ENCODE measurements at places on chromosomes 1 and 21.

DNA sequence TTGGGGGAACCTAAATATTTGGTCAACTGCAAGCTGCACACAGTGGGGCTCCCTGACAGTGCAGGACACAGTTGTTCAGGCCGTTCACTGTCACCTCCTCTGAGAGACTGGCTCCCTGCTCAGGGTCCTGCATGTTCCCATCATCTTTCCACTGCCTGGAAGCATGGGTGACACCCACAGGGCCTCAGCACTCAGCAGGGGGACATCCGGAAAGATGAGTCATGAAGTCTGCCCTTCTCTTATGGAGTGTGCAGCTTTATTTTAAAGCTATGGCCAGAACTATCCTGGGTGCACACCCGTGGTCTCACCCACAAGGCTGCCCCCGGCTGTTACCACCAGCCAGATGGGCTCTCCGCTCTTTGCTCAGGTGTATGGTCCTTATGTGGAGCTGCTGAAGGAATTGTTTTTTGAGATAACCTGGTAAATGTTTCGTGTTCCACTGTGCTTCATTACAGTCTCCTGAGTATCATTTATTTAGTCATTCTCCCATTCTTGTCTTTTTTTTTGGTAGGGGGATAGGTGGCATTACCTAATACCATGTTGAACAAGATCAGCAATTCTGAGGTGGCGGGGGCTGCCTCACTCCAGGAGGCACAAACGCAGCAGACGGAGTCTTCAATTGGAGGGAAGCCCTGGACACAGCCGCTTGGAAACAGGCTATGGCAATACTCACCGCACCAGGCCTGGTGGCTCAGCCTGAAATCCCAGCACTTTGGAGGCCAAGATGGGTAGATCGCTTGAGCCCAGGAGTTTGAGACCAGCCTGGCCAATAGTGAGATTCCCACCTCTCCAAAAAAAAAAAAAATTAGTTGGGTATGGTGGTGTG is 14.3 kb downstream of the TRIM11 start:
- DNase-seq, result no peak

DNA sequence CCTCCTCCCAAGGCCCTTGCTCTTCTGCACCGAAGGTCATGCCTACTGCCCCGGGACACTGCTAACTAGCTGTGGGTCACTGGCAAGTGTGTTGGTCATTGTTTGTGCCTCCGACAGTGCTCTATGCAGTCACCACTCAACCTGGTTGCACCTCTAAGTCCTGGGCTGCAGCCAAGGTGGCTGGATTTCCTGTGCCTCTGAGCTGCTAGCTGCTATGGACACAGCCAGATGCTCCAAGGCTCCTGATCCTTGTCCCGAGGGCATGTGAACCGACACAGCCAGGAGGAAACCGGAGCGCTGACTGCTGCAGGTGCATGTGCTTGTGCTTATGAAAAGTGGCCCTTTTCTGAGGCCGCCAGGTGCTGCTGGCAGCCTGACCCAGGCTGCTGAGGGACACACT is 14.7 kb upstream of the SPOCD1 start:
- no peak for DNase-seq

GRCh38 chr1:205600085-205600484 is 31.7 kb downstream of the ELK4 start:
- no peak for DNase-seq

- DNase-seq, result no peak
Observed at GRCh38 chr1:81006502-81006901, 794.2 kb upstream of the ADGRL2 start.

DNA sequence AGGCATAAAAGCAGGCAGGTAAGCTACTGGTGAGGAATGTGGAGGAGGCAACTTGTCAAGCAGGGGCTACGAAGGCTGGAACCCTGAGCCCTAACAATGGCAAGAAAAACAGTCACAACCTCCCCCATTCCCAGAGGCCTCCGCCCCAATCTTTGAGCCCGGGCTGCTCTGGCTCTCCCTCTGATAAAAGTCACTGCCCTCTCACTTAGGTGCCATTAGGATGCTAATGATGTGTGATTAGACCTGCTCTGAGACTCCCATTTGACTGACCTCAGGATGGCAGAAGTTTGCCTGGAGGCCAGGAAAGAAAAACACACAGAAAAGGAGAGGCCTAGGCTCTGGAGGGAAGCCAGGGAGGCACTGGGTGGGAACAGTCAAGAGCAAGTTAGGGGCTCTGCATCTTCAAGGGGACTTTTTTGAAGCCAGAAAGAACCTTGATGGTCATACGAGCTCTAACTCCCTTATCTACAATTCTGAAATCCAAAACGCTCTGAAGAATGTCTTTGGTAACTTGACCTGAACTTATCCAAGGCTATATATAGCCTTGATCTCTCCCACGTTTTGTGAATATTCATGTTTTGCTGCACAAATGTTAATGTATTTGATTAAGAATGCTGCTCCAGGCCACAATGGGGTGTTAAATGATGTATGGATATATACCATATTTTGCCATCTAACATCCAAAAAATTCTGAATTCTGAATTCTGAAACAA is 98.9 kb downstream of the TRABD2B start:
- no peak for DNase-seq

DNA sequence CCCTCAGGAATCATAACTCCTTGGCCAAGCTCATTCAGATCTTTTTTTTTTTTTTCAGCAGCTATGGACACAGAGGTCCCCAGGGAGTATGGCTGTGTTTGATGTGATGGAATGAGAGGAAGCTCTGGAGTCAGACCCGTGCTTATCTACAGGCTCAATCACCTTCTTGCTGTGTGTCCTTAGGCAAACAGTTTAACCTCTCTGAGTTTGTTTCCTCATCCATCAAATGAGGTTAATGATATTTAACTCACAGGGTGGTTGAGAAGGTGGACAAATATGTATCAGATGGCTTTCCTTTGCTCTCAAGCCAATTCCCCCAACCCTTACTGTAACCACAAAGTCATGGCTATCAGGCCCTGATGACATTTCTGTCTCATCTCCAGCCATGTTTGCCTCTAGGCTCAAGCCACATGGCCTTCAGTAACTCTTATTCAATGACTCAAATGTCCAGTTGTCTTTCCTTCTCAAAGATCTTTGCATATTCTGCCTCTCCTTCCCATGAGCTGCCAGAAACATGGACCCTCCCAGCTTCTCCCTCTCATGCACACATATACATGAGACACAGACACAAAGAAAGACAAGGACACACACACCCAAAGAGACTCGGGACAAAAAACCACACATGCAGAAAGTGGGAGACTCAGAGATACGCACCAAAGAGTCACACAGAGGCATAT is 303.5 kb upstream of the KAZN start:
- no peak for DNase-seq

GRCh38 chr1:46940307-46940706 is 969 bp downstream of the CYP4A11 start:
- no peak for DNase-seq

GRCh38 chr1:65505547-65506300 is 85.3 kb downstream of the LEPR start:
- DNase-seq, result no peak

DNA sequence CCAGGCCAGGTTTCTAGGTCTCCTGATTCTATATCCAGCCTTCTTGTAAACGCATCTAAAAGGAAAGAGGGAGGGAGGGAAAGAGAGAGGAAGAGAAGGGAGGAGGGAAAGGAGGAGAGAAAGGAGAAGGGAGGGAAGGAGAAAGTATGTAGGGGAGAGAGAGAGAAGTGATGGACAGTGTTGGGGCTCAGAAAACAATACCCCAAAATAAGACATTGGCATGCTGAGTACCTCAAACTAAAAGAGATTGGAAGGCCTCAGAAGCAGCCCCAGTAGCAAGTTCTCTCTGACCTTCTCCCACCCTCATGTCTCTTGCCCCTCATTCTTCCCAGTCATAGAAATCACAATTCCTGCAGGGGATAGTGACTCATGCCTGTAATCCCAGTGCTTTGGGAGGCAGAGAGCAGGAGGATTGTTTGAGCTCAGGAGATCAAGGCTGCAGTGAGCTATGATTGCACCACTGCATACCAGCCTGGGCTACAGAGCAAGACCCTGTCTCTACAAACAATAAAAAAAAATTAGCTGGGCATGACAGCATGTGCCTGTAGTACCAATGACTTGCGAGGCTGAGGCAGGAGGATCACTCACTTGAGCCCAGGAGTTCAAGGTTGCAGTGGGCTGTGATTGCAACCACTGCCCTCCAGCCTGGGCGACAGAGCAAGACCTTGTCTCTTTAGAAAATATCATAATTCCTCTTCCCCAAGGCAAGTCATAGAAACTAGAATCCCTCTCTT is 51.2 kb downstream of the DNTTIP2 start:
- DNase-seq, result no peak

DNA sequence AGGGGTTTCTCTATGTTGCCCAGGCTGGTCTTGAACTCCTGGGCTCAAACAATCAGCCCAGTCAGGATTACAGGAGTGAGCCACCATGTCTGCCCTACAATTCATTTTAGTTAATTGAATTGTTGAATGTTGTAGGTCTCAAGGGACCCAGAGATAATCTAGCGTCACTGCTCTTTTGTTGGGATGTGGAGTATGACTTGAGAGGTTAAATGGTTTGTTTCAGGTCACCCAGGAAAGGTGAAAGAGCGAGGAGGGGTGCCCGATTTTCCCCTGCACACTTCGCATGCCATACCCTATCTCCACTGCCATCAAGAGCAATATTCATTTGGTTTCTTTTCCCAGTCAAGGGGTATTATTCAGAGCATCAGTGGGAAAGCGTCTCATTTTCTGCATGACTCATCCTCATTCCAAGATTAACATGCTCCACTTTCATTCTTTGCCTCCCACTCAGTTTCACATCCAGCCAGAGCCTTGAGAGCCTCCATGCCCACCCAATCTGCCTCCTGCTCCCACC is 13.1 kb upstream of the SLC30A1 start:
- no peak for DNase-seq

DNA sequence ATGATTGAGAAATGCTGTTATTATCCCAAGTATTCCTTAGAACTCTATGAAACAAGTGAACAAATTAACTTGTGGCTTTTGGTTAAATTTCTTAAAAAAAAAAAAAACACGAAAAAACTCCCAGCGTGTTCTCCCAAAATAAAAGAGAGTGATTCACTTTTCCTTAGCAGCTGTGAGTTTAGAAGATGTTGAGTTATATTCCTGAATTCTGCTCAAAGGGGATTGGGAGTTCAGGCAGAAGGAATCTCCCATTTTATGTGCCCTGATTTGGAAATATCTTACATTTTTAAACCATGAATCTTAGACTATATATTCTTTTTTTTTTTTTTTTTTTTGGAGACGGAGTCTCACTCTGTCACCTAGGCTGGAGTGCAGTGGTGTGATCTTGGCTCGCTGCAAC is 34.3 kb downstream of the SMG7 start:
- DNase-seq, result no peak

GRCh38 chr1:178752891-178753290 is 27.8 kb downstream of the RALGPS2 start:
- no peak for DNase-seq

DNA sequence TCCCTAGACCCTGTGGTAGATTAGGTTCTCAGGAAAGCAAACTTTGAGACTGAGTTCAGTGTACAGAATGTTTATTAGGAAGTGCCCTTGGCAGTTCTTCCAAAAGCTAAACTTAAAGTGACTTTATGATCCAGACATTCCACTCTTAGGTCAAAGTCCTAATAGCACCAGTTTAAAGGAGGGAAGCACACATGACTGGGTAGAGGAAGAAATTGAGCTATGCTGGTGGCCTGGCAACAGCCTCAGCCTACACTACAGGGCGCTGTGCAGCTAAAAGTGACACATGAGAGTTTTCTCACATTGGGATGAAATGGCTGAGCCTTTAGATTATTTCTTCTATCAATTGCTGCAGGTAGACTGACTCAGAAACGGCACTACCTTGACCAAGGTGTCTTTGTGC is 280.4 kb downstream of the BRINP2 start:
- no peak for DNase-seq

GRCh38 chr21:44513389-44514217 is 26.4 kb downstream of the KRTAP10-1 start:
- DNase-seq, result no peak

- DNase-seq, result no peak
Observed at GRCh38 chr21:44416193-44416592, 39.1 kb upstream of the LRRC3 start.

DNA sequence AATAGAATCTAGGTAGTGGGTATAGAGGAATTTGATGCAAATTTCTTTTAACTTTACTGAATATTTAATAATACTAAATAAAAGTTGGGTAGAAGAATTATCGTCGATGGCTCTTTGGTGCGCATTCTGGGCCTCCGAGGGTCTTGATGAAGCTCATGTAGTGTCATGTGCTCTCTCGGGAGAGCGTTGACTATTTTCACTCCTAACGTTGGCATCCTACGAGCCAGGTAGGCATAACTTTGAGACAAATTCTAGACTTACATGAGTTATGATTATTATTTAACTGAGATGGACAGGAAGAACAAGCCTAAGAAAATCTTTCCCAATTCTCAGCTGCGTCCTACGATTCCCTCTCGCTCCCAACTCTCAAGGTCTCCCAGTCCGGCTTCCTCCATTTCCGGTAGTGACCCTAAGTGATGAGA is 550 bp upstream of the PCAT6 start:
- no peak for DNase-seq

GRCh38 chr1:17915511-17916197 is 160.5 kb downstream of the ACTL8 start:
- no peak for DNase-seq

DNA sequence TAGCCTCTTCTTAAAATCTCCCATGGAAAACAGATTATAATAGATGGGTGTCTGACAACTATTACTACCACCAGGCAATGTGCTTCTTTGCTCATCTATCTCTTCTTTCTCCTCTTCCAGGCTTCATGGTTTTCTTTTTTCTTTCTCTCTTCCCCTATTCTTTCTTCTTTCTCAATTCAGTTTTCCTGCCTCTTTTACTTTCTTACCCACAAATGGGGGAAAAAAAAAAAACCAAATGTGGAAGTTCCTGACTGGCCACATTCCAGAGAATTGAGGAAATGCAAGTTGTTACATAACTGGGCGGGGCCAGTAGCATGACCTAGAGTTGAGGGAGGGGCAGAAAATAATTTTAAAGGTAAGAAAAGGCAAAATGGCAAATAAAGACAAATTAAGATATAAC is 10.9 kb upstream of the SMG7 start:
- DNase-seq, result no peak

GRCh38 chr1:213683529-213683928 is 304.2 kb upstream of the PROX1 start:
- no peak for DNase-seq

DNA sequence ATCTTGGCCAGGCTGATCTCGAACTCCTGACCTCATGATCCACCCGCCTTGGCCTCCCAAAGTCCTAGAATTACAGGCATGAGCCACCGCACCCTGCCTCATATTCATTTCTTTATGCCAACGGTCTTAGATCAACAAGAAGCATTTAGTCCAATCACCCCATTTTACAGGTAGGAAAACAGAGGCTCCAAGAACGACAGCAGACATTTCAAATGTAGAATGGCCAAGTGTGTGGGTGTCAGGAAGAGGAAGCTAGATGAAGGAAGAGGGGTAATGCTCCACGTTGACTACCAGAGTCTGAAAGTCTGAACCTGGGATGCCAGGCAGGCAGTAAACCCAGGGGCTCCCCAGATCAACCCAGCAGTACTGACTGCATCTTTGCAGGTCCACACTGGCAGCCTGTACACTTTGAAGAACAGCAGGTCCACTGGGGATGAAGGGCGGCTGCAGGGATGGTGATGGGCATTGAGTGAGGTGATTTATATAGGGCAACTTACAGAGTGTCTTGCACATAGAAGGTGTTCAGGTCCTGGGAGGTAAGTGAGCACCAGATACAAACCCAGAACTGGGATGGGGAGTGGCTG is 120.2 kb downstream of the EPHB2 start:
- no peak for DNase-seq

- no peak for DNase-seq
Observed at GRCh38 chr1:248699099-248699498, 3.5 kb downstream of the OR14I1 start.

Measured in GOT3 (cell line).